ENCODE measurements at places on chromosomes 13 and 19. TPM values are rescaled to one million over a fixed set of nuclear protein-coding genes. Genes with fewer than 3 reads are reported as not detected.
A peak's percentile ranks its signal among the peaks of the same experiment; 100 is the strongest.

DNA sequence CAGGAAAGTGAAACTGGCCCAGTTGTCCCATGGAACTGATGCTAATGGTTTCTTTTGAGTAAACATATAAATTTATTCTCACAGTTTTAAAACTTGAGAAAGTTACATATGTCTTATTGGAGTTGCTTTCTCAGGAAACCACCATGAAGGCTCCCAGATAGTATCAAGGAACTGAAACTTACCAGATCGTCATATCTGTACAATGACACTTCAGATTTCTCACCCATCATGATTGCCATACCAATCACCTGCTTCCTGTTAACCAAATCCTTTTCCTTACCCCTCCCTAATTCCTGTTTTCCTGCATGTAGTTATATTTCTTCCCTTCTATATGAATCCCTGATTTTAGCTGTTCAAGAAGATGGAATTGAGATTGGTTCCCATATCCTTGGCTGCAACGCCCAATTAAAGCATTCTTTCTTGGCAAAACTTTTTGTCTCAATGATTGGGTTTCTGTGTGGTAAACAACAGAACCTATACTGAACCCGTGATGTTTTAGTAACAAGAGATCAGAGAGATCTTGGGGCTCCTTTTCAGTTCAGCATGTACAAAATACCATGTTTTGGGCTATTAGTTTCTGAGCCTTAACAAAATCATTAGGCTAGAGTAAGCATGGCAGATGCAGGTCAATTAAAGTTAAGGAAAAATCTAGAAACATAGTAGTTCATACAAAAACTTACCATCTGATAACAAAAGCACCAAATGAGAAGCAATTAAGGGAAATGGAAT is 781.3 kb upstream of the MIR17HG start:
- no peak for DNase-seq

- no peak for DNase-seq
These were observed 17.0 kb downstream of the KL start for GRCh38 chr13:33033051-33033812.

ZNF383 gene
- 4.8 TPM for polyA plus RNA-seq

- DNase-seq: no peak
These were observed 104.2 kb downstream of the TDRD3 start for GRCh38 chr13:60501236-60501635.

MAST1 gene
- polyA plus RNA-seq: 0.22 TPM

DNA sequence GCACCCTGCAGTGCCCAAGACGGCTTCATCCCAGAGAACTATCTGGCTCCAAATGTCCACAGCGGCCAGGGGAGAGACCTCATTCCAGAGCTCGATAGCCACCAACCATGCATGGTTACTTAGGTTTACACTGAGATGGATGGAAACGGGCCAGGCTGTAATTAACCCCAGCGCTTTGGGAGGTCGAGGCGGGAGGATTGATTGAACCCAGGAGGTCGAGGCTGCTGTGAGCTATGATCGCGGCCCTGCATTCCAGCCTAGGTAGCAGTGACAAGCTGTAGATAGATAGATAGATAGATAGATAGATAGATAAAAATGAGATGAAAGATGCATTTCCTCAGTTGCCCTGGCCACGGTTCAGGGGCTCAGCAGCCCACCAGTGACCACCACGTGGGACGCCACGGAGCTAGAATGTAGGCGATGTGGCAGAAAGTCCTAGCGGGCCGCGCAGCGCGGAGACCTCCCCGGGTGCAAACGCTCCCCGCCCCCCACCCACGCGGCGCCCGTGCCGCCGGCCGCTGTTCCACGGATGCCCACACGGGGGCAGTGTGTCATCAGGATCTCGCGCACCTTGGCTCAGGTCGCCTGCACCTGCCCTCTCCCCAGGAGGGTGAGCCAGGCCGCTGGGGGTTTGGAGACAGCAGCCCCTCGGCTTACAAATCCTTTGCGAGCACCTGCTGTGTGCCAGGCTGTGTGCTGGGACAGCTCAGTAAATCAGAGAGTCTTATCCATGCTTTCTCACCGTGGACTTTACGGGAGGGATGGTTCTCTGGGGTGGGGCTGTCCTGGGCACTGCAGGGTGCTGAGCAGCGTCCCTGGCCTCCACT is 13.5 kb upstream of the TLE5 start:
- DNase-seq: peak; percentile 77

DNA sequence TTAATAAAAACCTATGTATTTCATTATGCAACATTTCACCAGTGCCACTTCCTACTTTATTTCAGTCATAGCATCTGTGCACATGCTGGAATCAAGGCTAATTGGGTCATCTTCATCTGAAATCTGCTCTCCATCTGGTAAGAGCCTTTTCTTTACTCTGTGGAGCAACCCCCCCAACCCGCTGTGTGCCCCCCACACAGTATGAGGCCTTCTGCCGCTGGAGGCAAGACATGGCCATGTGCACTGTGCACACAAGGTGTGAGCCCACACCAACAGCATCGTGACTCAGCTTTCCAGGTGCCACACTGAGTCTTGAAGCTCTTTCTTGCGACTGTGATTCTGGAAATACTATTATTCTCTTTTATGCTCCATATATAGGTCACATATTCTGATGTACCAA is 471.0 kb downstream of the TBC1D4 start:
- no peak for DNase-seq
